ENCODE measurements at places on chromosomes 16 and 17. TPM values are rescaled to one million over a fixed set of nuclear protein-coding genes. Genes with fewer than 3 reads are reported as not detected.

OSGIN1 gene
- 0.85 TPM for total RNA-seq

PYCARD gene
- 82.3 TPM for total RNA-seq

PHKG2 gene
- total RNA-seq, result 48.2 TPM

DPEP3 gene
- 0.64 TPM for total RNA-seq

PIPOX gene
- total RNA-seq, result 3.5 TPM

GRAPL gene
- total RNA-seq, result 18.4 TPM

TPSG1 gene
- total RNA-seq, result not detected

- DNase-seq, result peak; percentile 98
Observed at GRCh38 chr16:11797166-11797956, at the start of gene ZC3H7A. Gene ZC3H7A (minus strand): TSS chr16:11797258. CDS start chr16:11782354, 14,904 bp downstream.

GRCh38 chr17:7016418-7016817 lies 4.0 kb downstream of the RNASEK start:
- DNase-seq, result no peak

GRCh38 chr16:69319826-69320739 lies 8.9 kb downstream of the VPS4A start:
- DNase-seq, result peak; percentile 21

DNA sequence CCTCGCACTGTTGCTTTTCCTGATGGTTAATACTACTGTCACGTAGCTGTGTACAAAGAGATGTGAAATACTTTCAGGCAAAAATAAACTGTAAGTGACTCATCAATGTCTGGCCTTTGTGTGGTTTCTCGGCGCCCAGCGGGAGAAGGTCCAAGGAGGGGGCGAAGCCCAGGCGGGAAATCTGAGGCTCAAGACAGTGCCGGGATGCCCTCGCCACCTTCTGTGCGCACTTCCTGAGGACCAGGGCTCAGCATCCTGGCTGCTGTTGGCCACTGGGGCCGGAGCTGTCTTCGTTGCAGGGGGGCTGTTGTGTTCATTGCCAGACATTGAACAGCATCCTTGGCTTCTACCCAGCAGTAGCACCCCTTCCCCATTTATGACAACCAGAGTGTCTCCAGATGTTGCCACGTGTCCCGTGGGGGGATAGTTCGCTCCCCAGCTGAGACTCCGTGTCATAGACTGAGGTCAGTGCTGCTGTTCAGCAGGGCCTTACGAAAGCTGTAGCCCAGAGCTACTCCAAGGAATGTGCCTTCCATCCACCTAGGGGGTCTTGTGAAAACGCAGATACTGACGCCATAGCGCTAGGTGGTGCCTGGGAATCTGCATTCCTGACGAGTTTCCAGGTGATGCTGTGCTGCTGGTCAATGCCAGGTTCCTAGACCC lies 67.3 kb upstream of the PLCG2 start:
- peak; percentile 30 for DNase-seq

DNA sequence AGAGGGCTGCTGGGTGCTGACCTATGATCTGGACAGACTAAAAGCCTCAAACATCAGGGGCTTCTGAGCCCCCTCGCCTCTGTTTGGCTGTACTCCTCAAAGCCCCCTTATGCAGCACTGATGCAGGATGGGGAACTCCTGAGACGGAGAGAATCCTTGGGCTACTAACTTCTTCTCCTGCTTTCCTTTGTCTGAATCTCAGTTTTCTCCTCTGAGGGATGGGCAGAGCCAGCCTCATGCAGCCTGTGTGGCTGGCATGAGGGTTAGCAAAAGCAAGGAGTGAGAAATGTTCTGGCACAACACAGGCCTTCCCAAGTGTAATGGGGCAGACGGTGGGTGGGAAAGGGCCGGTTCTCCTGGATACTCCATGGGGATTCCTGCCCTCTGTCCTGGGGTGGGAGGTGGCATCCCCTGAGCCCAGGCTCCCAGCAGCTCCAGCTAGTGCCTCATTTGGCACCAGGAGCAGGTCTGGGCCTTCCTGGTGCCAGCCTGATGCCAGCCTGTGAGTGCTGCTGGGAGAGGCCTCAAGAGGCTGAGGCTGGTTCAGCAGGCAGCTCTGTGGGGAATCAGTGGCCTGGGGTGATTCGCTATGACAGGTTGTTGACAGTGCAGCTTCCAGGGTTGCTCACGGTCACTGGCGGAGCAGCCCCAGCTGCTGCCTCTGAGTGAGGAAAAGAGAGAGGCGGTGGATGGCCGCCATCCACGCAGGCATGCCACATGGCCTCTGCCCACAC lies 4.0 kb upstream of the BRD7 start:
- DNase-seq, result no peak

DNA sequence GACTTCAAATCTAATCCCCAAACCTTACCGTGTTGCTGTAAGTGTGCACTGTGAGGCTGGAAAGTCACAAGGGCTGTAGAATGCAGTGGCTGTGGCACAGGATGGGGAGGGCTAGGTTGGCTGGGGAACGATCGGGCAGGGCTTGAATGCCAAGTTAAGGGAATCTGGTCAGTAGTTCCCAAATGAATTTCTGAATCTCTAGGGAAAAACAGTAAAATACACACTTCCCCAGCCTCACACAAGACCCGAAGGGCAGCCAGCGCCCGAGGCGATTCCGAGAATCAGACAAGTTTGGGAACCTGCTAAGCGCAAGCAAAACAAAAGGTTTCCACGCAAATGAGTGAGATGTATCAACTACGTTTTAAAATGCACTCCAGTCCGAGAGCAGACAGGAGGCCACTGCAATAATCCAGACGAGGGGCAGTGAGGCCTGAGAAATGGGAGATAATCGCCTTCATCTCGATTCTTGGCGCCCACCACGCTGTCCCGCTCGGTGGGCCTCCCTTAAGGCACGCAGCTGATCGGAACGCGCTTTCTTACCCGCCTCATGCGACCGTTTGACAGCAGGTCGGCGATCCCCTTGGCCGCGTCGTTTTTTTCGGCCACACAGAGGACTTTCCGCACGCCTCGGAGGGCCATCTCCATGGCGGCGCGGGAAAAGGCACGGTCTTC lies 599 bp downstream of the TOP3A start:
- no peak for DNase-seq

DNA sequence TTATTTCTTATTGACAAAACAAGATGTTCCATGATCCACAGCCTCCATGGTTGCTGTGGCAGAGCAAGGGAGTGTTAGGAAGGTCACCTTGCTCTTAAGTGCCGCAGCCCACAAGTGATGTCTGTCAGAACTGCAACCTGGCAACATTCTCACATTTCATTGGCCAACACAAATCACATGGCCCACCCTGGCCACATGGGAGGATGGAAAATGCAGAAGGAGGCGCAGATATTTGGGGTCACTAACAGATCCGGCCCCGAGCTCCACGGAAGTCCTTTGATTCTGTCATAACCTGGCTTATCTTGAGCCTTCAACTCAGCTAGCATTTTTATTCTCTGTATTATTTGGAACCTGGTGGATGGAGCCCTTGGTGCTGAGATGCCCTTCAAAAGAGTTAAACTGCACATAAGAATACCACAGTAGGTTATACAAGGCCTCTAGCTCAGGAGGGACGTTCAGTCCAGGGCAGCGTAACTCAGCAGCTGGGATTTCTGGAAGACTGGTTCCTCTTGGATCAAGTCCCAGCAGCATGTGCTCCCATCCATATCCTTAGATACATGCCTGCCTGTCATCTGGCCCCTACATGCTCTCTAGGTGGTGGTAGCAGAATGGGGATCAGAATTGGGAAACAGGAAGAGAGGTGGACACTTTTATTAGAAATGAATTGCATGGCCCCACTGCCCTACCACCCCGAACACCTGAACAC lies 508.1 kb downstream of the HAPSTR1 start:
- no peak for DNase-seq

DNA sequence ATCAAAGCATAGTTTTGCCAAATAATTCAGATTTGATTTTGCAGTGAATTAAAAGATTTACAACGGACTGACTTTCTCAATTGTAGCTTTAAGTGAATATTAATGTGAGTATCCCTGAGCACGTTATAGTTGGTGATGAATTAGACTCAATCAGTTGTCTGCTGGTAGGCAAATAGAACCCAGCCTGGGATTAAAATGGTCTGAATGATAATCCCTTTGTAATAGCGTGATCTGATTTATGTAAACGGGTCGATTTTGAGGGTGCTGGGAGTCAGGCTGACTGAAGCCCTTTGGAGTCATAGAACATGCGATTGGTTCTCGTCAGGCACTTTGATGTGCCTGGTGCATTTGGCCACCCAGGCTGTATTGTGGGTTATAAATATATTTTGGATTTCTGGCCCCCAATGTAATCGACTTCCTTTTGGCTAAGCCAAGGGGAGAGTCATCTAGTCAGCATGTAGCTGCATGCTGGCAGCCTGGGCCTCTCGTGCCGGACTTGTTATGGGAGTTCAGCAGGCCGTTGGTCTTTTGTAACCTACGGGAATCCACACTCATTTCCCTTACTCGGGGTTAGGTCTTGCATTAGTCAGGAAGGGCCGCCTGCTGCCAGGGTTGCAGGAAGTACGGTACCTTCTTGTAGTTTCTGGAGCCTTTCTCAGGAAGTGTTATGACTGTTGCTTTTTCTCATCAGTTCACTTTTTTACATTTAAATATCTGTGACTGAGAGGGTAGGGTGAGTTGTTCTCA lies 5.4 kb downstream of the PGS1 start:
- DNase-seq, result peak; percentile 41

DNA sequence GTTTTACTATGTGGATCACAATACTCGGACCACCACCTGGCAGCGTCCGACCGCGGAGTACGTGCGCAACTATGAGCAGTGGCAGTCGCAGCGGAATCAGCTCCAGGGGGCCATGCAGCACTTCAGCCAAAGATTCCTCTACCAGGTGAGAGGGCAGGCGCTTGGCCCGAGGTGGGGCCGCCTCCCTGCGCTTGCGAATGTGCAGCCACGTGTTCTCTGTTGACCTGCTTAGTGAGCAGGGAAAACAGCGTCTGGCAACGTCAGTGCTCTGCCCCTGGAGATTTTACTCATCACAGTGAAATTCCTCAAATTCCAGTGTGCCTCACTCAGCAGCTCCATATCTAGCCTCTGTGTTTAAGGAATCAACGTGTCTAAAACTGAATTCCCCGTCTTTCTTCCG lies 33.4 kb upstream of the CLEC18A start:
- DNase-seq, result no peak

Data from activated naive CD8-positive, alpha-beta T cell treated with anti-CD3 and anti-CD28 coated beads, Interleukin-2, amount 10 ng/mL, durations not matched to agents 7 days and 5 days (primary cell).